ENCODE measurements at places on chromosomes 5 and 9.

DNA sequence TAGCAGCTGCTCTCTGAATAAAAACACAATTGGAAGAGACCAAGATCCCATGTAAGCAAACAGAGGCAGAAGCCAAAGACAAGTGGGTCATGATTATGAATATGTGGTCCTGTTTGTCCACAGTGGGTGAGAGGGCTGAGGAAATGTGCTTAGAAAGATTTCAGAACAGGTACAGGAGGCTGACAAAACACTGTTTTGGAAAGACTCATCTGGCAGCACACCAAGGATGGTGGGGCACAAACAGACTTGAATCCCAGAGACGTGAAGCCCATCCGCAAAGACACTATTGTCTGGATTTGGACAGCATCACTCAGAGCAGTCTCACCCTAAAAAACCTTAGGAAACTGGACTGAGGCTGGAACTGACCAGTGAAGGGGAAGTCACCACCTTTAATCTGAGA is 85.0 kb downstream of the ADRB2 start:
- DNase-seq: no peak

DNA sequence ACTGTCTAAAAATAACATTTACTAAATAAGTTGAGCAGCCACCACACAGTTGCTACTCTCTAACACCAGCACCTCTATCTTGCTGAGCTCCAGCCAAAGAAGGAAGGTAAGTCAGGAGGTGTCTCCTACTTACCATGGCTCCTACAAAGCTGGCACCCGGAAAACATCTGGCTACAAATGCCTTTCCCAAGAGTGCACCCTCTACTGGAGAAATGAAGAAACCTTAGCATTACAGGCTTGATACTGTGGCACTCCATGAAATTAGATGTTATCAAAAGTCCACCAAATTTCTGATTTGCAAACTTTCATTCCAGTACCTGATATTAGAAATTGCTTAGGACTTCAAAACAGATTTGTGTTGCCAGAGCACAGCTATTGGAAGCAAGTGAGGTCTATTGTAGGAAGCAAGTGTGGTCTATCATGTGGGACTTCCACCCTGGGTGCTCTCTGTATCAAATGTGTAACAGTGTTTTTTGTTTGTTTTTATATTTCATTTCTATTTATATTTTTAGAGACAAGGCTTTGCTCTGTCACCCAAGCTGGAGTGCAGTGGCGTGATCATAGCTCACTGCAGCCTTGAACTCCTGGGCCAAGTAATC is 25.7 kb upstream of the RFK start:
- no peak for DNase-seq

- no peak for DNase-seq
Observed at GRCh38 chr9:99868845-99869244, 37.6 kb upstream of the STX17 start.

DNA sequence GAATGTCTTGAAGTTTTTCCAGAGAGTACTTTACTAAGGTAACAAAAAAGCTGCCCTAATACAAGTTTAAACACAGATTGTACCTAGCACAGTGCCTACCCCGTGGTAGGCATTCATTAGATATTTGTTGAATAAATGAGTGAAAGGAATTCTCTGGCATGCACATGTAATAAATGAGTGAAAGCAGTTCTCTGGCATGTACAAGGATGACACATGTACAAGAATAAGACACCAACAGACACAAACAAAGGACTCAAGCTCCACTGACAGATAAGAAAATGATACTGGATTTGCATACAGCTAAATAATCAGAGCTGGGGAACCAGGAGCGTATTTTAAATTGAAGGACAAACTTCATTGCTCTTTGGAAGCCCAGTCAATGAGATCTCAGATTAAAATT is 535.8 kb downstream of the EFNA5 start:
- no peak for DNase-seq

- no peak for DNase-seq
Observed at GRCh38 chr9:124549016-124549415, 41.8 kb upstream of the NR5A1 start.
